ENCODE measurements at places on chromosomes 2 and 18.

DNA sequence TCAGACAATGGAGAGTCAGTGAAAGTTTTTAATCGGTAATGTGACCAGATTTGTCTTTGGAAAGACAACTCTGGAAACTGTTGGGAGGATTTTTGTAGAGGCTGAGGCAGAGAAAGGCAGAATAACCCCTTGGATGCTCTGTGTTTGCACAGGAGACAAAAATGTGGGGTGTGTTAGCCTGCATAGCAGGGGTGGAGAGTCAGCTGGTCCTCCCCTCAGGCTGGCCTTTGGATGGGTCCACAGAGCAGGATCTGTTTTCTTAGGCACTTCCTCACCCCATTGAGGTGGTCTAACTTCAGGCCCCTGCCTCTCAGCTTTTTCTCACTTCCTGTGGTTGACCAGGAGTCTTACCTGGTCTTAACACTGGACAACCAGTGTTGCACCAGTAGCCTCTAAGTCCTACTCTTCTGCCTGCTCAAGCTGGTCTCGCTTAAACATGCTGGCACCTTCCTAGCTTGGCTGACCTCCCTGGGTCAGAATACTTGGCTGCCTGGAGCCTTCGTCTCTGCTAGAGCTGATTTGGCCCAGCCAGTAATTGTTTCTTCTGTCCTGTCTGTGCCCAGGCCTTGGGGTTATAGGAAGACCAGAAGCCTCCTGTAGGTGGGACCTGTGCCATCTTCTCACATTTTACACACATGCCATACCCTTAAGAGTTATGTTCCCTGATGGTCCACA lies 259.8 kb upstream of the RASGRP3 start:
- DNase-seq = no peak

GRCh38 chr2:160207804-160208654 lies 8.0 kb upstream of the ITGB6 start:
- DNase-seq = no peak

DNA sequence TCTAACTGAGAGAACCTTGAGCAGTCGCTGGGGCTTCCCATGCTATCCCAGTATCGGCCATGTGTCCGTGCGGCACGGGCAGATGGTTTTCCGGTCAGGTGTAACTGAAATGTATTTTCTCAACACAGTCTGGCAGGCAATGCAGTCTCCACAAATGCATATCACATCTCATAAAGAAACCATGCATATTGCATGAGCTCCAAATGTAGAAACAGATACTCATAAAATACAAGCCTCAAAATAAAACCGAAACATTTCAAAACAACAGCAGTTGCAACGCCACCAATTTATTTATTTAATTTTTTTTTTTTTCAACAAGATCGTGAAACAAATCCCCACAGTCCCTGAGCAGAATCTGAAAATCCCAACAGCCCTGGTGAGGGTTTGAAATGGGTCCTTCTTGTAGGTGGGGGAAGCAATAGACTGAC lies 299.4 kb downstream of the LPIN1 start:
- no peak for DNase-seq

- DNase-seq = no peak
These were observed 1964.3 kb downstream of the SUCLG1 start for GRCh38 chr2:82494739-82495138.

DNA sequence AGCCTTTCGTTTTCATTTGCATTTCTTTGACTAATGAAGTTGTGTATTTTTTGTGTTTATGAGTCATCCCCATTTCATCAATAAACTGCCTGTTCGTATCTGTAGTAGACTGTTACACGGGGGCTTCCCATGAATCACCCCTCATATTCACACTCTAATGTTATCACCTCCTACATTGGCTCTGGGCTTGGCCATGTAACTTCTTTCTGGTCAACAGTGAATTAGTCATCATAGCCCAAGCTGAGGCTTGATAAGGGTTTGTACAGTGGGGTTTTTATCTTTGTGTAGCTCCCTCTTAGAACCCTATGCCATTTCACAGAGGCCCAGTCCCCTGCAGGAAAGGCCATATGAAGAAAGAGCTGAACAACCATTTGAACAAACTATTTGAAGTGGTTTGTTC lies 151.0 kb downstream of the CCBE1 start:
- no peak for DNase-seq
